Stimulated activated CD4-positive, alpha-beta T cell treated with anti-CD3 and anti-CD28 coated beads, TNF-alpha, amount 100 ng/mL, for 4 hours (primary cell): ENCODE measurements at places on chromosomes 4 and X.

DNA sequence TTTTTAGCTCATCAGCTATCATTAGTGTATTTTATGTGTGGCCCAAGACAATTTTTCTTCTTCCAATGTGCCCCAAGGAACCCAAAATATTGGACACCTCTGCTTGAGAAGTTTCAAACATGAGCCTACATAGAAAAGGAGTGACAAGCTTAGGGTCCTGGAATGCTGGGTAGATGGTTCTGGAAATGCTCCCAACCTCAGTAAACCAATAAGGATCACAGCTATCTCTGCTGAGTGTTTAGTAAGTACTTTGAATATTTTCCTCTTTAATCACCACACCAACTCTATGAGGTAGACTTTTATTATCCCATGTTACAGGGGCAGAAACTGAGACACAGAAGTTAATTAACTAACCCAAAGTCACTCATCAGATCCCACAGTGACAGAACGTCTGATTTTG is 164.9 kb upstream of the KLF3 start:
- DNase-seq, result no peak

DNA sequence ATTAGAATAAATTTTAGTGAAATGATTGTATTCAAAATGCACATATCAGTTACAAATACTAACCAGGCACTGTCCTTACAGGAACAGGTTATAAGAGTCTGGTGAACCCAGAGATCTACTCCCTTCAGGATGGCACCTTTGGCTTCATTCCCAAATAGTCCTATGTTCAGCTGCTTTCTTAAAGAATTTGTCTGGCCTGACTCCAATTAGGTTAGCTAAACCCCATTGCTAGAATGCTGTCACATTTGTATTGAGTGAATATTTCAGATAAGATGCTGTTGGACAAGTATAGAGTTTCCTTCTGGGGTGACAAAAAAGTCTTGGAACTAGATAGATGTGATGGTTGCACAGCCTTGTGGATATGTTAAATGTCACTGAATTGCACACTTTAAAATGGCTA is 69.4 kb downstream of the EFHC2 start:
- no peak for DNase-seq

GRCh38 chr4:117164338-117164737 is 79.0 kb upstream of the TRAM1L1 start:
- DNase-seq, result no peak

GRCh38 chrX:151725338-151725614 is 9.3 kb upstream of the CNGA2 start:
- no peak for DNase-seq

GRCh38 chrX:22589845-22590244 is 317.1 kb downstream of the CBLL2 start:
- DNase-seq, result no peak

- no peak for DNase-seq
Measured at GRCh38 chr4:87521319-87521718, 7.9 kb downstream of the SPARCL1 start.

GRCh38 chrX:123871309-123871708 is 11.5 kb downstream of the XIAP start:
- no peak for DNase-seq
